ENCODE measurements at places on chromosomes 5 and 9. TPM values are rescaled to one million over a fixed set of nuclear protein-coding genes. Genes with fewer than 3 reads are reported as not detected.

FOXI1 gene
- 2.4 TPM for total RNA-seq

DNA sequence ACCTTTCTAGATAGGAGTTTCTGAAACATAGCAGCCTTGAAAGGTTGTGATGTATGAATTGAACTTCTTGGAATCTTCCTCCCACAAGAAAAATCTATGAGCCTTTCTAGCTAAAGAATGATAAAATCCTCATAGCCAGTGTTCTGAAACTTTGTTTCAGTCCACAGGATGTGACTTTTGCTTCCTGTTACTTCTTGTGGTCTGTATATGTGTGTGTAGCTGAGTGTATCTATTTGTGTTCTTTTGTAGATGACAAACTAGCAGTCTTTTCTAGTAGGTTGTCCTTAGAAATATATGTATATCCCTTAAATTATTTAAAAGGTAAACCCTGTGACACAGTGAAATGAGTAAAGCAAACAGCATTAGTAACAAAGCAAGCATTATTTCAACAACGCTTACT, 188.8 kb downstream of the MRPS30 start:
- no peak overlapping the region for H3K4me3 ChIP-seq
- H3K27me3 ChIP-seq = no peaks in the 10 kb centered on the region
- H3K36me3 ChIP-seq = no peaks in the 10 kb centered on the region
- DNase-seq = no peak
- H3K27ac ChIP-seq = no peak overlapping the region

IFNA21 gene
- total RNA-seq = not detected

SHC3 gene
- total RNA-seq = 1.7 TPM

CTXN3 gene
- not detected for total RNA-seq

GRCh38 chr9:21993893-21994555, at the start of gene CDKN2A:
TSS of gene CDKN2A (minus strand) at chr9:21994392.
- no peak for DNase-seq
- H3K4me3 ChIP-seq = peak within 1 kb of the TSS; percentile 76
- H3K36me3 ChIP-seq = no peaks in the 10 kb centered on the region
- peak within 1 kb of the TSS; percentile 72 for H3K27ac ChIP-seq
- peaks cover 46% of the 10 kb centered on the region for H3K27me3 ChIP-seq
- H3K4me1 ChIP-seq = peaks cover 10% of the 10 kb centered on the region

DNA sequence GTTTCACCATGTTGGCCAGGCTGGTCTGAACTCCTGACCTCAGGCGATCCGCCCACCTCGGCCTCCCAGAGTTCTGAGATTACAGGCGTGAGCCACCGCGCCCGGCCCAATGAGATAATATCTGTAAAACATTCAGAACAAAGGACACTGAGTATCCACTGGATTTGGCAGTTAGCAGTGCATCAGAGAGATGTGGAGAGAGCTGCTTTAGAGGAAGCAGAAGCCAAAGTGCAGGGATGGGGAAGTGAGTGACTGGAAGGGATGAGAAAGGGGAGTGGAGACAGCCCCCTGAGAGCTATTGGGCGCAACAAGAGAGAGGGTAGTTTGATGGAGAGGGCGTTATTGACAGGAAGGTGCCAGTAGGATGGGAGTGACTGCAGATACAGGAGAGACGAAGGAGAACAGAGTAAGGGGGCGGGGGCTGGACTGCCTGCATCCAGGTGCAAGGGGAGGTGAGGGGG, 157.5 kb upstream of the SHB start:
- no peak for DNase-seq
- H3K4me3 ChIP-seq = no peak overlapping the region
- H3K27me3 ChIP-seq = peaks cover 9% of the 10 kb centered on the region
- no peaks in the 10 kb centered on the region for H3K36me3 ChIP-seq

DNA sequence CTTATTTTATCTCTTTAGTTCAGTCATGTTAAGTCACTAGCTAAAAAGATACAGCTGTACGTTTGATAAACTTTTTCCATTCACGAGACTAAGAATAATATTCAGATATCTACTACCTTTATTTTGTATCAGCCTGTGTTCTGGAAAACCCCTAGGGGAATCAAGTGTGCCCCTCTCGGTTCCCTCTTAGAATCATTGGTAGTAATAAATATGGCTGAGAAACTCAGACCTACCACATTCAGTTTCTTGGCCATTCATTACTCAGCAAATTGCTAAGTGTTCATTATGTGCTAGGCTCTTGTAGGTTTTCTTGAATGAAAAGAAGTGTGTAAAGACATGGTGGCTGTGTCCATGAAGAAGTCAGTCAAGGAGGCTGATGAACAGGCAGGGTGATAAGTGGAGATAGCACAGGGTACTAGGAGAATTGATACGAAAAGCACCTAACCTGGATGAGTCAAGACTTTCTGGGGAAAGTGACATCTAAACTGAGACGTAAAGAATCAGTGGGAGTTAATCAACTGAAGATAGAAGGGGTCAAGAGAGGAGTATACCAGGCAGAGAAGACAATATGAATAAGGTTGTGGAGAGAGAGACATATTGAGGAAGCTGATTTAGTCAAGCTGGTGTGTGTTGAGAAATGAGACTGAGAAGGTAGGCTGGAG, 86.2 kb downstream of the CSNK1G3 start:
- H3K4me1 ChIP-seq = no peaks in the 10 kb centered on the region
- H3K27me3 ChIP-seq = no peaks in the 10 kb centered on the region
- H3K4me3 ChIP-seq = no peak overlapping the region
- H3K36me3 ChIP-seq = peaks cover 11% of the 10 kb centered on the region
- no peak overlapping the region for H3K27ac ChIP-seq
- no peak for DNase-seq

- H3K4me1 ChIP-seq = no peaks in the 10 kb centered on the region
- no peak overlapping the region for H3K4me3 ChIP-seq
Observed at GRCh38 chr9:83583151-83584014, 39.6 kb upstream of the IDNK start.

OR1J2 gene
- not detected for total RNA-seq

SHISAL2B gene
- total RNA-seq = not detected

ITGA2 gene
- total RNA-seq = 54.5 TPM

GRCh38 chr5:128736553-128736952, 198.5 kb upstream of the FBN2 start:
- H3K4me3 ChIP-seq = no peak overlapping the region
- no peak overlapping the region for H3K27ac ChIP-seq
- no peaks in the 10 kb centered on the region for H3K36me3 ChIP-seq
- DNase-seq = no peak

DNA sequence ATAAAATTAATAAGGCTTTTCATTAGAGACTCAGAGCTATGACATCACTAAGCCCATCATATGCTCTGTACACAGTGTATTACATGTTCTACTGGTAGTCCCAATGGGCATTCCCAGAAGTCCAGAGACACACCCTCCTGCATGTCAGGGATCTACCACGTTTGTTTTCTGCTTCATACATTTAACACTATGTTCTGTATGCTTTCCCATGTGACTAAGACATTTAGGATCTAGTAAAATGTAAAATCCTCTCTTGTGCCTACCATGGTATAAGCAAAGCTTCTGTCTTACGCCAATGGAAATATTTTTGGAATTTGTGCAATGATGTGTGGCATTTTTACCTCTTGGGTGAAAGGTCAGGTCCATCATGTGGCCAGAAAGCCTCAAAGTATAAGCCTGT, 192.4 kb downstream of the ADAMTSL1 start:
- peaks cover 14% of the 10 kb centered on the region for H3K4me1 ChIP-seq
- no peaks in the 10 kb centered on the region for H3K36me3 ChIP-seq
- H3K27ac ChIP-seq = no peak overlapping the region
- H3K4me3 ChIP-seq = no peak overlapping the region
- no peak for DNase-seq
- H3K27me3 ChIP-seq = no peaks in the 10 kb centered on the region

GRCh38 chr9:112894699-112895098, 4.0 kb upstream of the SLC46A2 start:
- peaks cover 26% of the 10 kb centered on the region for H3K27me3 ChIP-seq
- peaks cover 11% of the 10 kb centered on the region for H3K4me1 ChIP-seq
- H3K36me3 ChIP-seq = no peaks in the 10 kb centered on the region

C8G gene
- total RNA-seq = not detected

DNA sequence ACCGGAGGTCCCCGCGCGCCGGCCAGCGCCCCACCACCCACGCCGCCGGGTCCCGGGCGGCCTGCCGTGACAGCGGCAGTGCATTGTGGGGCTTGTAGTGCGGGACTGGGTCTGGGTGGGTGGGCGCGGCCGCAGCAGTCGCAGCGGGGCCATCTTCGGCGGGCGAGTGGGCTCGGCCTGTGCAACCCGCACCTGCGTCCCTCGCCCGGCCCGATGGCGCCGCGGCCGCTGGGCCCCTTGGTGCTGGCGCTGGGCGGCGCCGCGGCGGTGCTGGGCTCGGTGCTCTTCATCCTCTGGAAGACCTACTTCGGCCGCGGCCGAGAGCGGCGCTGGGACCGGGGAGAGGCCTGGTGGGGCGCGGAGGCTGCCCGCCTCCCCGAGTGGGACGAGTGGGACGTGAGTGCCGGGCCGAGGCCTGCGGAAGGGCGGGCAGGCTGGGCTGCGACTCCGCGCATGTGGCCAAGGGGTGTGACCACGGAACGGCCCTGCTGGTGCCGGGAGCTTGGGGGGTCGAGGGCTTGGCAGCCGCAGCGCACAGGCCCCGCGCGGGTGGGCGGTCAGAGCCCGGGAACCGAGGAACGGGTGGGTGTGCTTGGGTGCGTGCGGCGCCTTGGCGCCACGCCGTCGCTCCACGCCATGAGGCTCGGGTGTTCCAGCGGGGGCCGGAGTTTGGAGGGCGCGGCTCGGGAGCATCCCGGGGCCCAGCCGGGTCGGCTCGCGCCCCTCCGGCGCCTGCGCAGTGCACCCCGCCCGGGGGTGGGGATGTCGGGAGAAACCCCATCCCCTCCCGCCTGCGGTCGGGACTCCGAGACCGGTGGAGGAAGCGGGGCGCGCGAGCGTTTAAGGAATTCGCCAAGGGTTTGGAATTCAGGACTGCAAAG, at the start of gene ARL10:
Gene ARL10 (plus strand): TSS at position 137 of the 881 bp plus-strand sequence. CDS start 77 bp downstream, at position 214.
- peak within 1 kb of the TSS; percentile 69 for H3K4me3 ChIP-seq
- H3K36me3 ChIP-seq = peaks cover 23% of the 10 kb centered on the region
- peak within 1 kb of the TSS; percentile 18 for H3K27ac ChIP-seq
- peaks cover 25% of the 10 kb centered on the region for H3K4me1 ChIP-seq

DNA sequence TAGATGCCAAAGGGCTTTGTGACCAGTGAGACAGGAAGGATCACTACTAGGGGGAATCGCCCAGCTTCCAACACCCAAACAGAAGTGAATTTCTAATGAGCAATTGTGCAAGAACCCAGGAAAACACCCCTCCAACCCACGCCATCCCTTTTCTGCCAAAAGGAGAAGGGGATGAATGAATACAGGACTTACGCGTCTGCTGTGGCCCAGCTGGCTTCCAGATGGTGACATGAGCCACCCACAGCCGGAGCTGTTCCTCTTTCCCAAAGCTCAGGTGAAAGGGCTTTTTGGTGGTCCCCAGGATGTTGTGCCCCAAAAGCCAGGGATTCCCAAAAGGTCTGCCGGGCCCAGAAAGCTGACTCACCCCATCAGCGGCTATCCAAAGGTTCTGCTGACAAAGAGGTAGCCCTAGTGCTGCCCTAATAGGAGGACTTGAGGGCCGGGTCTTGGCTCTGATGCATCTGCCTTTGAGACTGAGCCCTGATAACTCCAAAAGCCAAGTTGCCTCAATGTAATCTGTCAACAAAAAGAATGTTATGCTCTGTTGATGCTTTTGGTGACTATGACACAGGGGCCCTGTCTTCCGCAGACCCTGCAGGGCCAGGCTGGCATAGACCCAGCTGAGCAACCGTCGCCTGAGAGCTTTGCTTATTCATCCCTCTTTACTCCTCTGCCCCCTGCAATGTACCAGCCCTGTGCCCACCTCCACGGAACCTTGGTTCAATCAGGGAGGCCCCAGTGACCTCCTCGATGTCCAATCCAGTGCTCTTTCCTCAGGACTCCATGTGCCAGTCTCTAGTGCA, 14.5 kb downstream of the GSN start:
- no peaks in the 10 kb centered on the region for H3K36me3 ChIP-seq
- H3K27ac ChIP-seq = peak overlapping the region; percentile 97
- H3K4me3 ChIP-seq = no peak overlapping the region
- peak; percentile 91 for DNase-seq

- no peak overlapping the region for H3K27ac ChIP-seq
- H3K4me3 ChIP-seq = no peak overlapping the region
- H3K36me3 ChIP-seq = no peaks in the 10 kb centered on the region
- H3K4me1 ChIP-seq = no peaks in the 10 kb centered on the region
- no peak for DNase-seq
Observed at GRCh38 chr5:26893078-26893477, 145.3 kb downstream of the CDH9 start.

DNA sequence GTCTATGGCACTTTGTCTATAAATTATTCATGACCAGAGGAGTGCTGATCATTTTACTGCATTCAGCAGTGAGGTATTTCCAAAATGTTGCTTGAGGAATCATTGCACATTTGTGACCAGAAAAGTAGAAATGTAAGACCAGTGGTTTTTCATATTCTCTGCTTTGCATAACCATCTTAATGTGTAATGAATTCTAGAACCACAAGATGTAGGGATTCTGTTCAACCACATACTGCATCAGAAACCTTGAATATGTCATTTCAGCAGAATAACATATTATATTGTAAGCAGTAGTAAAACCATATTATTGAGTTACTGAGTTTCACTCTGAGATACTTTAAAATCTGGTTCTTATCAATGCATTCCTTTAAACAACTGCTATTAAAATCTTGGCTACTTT, 1243.4 kb downstream of the MAT2B start:
- no peaks in the 10 kb centered on the region for H3K36me3 ChIP-seq
- no peak overlapping the region for H3K4me3 ChIP-seq
- H3K27ac ChIP-seq = no peak overlapping the region
- no peaks in the 10 kb centered on the region for H3K27me3 ChIP-seq

GRCh38 chr5:151127926-151128325, 29.7 kb downstream of the ANXA6 start:
- H3K36me3 ChIP-seq = peaks cover 68% of the 10 kb centered on the region
- no peaks in the 10 kb centered on the region for H3K27me3 ChIP-seq
- H3K27ac ChIP-seq = no peak overlapping the region
- H3K4me1 ChIP-seq = no peaks in the 10 kb centered on the region
- no peak for DNase-seq

- no peak overlapping the region for H3K4me3 ChIP-seq
- H3K27ac ChIP-seq = no peak overlapping the region
- peaks cover 12% of the 10 kb centered on the region for H3K27me3 ChIP-seq
- H3K36me3 ChIP-seq = no peaks in the 10 kb centered on the region
- H3K4me1 ChIP-seq = no peaks in the 10 kb centered on the region
Observed at GRCh38 chr5:179185941-179186411, 125.8 kb downstream of the ZNF354C start.

DNA sequence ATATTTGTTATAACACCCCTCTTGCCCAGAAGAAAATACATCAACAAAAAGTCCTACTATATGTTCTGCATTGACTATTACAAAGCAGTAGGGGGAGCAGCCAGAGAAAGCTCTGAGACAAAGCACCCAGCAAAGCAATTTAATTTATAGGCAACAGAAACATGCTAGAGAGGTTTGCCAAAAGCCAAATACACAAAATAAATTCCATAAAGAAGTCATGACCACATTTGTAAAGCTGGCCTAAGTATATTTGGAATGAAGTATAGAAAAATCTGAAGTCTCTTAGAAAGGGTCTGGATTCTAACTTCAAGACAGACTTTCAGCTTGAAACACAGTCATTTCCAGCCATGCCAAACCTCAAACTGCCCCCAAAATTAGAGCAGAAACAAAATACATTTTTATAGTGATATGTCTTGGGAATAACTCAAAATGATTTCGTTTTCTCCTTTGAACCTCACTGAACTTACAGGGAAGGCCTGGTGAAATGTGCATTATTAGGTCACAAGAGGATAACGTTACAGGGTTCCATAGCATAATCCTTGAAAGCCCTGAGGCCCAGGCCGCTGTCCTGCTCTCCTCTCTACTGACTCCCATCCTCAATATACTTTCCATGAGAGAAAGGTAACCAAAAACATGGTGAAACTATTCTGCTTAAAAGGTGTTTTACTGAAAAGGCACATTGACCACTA, 451.8 kb downstream of the RAB3C start:
- no peak overlapping the region for H3K27ac ChIP-seq
- DNase-seq = no peak
- no peaks in the 10 kb centered on the region for H3K27me3 ChIP-seq
